ENCODE measurements at places on chromosomes 16 and 17.
A peak's percentile ranks its signal among the peaks of the same experiment; 100 is the strongest.

GRCh38 chr16:86426063-86426642 is 84.2 kb upstream of the FOXF1 start:
- no peak for DNase-seq

- no peak for DNase-seq
These were observed 235.2 kb upstream of the CDH5 start for GRCh38 chr16:66131156-66131807.

DNA sequence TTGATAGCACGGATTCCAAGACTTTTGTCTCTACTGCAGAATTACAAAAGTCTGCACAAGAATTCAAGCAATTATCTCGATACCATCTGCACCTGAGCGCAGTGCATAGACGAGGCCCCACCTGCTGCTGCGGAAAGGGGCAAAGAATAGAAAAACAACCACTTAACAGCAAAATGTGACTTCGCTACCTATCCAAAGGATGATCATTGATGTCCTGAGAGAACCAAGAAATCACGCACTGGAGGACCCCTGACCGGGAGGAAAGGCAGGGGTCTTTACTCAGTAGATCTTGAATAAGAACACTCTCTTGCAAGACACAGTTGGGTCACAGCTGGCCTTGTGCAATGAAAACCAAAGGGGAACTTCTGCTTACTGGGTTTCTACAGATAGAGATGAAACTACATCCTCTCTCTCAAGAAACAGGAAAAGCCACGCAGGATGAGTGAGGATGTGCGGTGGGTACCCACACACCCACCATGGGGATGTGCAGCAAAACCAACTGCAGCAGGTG is 147.4 kb upstream of the RPH3AL start:
- no peak for DNase-seq

GRCh38 chr17:82230609-82231311 is 1.9 kb downstream of the SLC16A3 start:
- no peak for DNase-seq

DNA sequence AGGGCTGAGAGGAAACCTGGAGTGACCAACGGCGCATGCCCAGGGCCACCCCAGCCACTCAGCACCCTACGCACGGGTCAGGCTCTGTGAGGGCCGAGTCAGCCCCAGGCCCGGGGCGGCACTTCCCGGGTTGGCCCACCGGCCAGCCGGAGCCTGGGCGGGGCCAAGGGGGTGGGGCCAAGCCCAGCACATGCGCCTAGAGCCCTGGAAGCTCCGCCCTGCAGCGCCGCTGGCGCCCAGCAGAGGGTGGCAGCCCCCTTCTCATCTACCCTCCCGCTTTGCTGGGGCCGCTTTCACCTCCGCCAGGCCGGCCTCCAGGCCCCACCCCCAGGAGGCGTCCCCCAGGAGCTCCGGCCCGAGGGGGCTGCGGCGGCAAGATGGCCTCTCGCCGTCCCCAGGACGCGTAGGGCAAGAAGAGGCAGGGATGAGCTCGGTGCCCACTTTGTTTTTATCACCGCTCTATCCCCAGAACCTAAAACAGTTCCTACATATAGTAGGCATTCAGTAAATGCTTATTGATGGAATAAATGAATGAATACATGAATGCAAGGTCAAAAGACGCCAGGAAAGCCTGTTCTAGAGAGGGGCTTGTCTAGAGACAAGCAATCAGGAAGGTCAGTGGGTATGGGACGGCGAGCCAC is 31.3 kb downstream of the MYO18A start:
- DNase-seq, result peak; percentile 77

DNA sequence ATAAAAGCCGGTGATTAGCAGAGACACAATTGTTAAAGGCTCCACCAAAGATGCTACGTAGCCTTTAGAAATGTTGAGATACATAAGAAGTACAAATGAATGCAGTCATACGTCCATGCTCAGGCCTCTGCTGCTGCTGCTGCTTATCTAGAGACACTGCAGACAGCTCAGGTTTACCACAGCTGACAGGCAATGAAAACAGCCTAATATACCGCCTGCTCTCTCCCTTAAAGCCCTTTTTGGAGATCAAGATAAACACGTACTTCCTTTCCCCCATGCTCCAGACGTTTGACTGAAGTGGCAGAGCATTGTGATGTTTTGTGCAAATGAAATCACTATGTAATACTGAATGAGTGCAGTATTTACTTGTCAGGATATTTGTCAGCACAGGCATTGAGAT is 185.3 kb downstream of the AATF start:
- DNase-seq, result no peak

DNA sequence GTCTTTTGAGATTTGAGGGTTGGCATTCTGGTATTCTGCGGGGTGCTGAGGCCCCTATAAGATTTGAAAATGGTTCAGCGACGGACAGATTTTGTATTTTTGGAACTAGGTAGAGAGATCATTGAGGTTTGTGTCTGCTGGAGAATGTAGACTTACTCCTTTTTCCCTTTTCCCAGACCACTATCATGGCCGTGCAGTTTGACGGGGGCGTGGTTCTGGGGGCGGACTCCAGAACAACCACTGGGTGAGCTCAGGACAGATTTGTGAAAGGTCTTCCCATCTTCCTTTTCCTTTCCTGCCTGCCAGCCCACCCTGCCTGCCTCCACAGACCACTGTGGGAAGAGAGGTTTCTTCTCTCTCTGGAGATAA is 572 bp downstream of the PSMB6 start:
- DNase-seq, result no peak

GRCh38 chr16:69917739-69918138 is 33.4 kb upstream of the CLEC18A start:
- no peak for DNase-seq

DNA sequence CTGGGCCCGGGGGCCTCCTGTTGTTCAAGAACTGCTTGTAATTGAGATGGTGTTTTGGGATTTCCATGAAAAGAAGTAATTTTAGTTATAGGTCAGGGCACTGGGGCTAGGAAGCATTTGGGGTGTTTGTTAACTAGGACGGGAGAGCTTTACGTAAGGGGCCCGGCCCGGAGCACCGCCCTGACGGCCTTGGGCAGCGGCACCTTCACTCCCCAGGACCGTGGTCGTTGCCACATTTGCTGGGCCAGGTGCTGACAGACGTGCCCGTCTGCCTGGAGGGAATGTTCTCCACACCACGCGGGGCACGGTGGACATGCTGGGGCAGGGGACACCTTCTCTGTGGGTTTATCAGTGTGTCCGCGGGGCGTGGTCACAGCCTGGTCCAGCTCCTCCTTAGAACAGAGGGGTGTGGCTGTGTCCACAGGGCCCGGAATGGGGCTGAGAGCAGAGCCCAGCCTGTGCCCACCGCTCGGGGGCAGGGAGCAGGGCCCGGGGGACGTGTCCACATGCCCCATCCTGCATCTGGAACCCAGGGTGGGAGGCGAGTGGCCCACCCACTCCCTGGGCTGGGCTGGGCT is 57.7 kb downstream of the BAIAP2 start:
- no peak for DNase-seq

GRCh38 chr17:55342800-55343585 is 78.2 kb downstream of the HLF start:
- DNase-seq, result no peak

- DNase-seq, result no peak
These were observed 298.1 kb upstream of the IRX5 start for GRCh38 chr16:54632322-54633220.

DNA sequence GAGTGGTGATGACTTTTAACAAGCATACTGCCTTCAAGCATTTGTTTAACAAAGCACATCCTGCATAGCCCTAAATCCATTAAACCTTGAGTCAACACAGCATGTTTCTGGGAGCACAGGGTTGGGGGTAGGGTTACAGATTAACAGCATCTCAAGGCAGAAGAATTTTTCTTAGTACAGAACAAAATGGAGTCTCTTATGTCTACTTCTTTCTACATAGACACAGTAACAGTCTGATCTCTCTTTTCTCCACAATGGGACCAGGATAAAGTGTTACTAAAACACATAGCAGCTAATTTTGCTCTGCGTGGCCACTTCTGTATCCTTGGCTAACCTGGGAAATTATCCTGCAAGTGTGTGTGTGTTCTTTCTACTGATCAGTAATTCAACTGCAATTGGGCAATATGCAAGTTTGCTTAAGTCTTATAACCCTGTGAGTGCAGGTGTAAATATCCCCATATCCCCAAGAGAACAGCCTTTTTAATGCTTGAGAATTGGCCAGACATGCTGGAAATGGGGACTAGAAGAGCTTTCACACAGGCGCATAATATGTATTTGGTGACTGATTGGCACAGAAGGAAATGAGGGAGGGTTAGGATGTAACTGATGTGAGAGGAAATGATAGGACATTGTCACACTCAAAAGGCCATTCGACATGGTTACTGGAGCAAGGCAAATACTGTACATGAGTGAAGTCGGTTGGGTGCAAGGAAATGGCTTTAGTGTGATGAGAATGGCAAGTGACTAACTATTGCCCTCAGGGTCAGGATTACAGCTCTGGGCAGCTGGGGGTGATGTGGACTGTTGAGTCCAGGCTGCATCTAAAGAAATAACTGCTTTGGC is 10.8 kb upstream of the ANKS4B start:
- DNase-seq, result no peak

DNA sequence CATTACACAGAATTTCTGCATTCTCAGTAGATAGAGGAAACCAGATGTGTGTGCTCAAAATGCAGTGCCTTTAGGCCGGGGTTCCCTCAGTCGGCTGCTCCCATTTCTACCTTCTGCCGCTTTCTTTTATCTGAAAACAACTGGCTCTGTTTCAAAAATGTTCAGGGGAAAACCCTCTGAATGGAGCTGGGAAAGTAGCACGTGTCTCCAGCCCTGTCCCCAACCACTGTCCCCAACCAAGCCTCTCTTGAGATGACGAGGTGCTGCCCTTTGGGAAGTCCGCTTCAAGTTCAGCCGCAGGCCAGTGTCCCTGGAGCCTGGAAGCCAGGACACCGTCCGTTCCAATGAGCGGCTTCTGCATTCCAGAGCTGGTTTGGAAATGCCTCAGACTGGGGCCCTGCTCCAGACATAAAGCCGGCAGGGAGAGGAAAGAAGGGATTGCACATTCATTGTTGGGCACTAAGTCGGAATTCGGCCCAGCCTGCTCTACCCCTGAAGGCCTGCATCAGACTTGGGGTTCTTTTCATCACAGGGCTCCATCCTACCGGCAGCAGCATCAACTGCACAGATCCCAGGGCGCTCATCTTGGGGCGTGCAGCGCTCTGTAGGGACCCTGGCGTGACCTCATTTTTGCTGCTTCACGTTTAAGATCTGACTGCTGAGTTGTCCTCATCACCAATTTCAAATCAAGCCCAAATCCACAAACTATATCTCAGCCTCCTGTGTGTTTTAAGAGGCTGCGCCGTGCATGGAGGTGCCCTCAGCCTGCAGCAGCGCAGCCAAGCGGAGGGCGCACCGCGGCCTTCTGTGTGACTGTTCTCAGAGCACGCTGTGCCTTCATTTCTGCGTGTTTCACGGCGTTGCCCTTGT is 111.3 kb downstream of the BANP start:
- no peak for DNase-seq

- no peak for DNase-seq
These were observed 4.4 kb downstream of the GGA2 start for GRCh38 chr16:23505671-23506605.

GRCh38 chr17:55286681-55287589 is 22.2 kb downstream of the HLF start:
- no peak for DNase-seq

DNA sequence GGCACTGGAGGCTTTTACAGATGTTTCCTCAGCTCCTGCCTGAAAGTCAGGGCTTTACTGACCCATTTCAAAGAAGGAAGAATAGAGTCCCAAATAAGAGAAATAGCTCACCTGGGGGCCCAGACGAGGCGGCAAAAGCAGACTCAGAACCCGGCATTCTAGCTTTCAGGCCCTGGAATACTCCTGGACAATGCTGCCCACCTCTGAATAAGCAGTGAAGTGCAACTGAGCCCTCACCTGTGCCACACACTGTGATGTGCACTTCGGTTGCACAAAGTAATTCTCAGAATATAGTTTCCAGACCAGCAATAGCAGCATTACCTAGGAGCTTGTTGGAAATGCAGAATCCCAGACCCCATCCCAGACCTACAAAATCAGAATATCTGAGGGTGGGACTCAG is 54.6 kb downstream of the ZNF423 start:
- DNase-seq, result no peak

DNA sequence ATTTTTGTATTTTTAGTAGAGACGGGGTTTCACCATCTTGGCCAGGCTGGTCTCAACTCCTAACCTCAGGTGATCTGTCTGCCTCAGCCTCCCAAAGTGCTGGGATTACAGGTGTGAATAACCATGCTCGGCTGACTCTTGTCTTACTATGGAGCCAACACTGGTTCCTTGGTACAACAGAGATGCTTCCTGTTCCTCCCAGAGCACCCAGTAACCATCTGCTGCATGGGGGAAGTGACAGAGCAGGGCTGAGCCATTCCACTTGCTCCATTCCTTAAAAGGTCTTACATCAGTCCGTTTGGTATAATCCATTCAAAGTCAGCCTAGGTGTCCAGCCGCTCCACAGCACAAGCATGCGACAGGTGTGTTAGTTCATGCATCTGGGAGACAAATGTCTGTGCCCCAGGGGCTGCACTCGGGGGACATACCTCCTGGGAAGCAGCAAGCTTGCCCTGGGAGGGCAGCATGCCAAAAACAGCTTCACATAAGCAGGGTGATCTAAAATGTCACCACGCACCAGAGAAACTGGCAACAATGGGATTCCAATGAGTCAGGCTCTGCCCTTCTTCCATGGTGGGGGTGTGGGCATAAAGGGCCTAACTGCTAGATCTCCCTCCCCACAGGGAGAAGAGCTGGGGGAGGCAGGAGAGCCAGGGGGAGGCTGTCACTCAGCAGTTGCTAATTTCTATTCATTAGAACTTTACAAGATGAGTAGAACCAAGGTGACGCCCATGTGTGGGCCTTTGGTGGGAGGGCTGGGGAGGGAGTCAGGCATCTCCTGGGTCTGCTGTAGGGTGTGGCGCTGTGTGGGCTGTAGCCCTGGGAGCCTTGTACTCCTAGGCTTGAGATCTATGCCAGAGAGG is 35.5 kb downstream of the PIPOX start:
- no peak for DNase-seq

GRCh38 chr16:1657841-1658240 is 20.2 kb upstream of the JPT2 start:
- DNase-seq, result no peak

DNA sequence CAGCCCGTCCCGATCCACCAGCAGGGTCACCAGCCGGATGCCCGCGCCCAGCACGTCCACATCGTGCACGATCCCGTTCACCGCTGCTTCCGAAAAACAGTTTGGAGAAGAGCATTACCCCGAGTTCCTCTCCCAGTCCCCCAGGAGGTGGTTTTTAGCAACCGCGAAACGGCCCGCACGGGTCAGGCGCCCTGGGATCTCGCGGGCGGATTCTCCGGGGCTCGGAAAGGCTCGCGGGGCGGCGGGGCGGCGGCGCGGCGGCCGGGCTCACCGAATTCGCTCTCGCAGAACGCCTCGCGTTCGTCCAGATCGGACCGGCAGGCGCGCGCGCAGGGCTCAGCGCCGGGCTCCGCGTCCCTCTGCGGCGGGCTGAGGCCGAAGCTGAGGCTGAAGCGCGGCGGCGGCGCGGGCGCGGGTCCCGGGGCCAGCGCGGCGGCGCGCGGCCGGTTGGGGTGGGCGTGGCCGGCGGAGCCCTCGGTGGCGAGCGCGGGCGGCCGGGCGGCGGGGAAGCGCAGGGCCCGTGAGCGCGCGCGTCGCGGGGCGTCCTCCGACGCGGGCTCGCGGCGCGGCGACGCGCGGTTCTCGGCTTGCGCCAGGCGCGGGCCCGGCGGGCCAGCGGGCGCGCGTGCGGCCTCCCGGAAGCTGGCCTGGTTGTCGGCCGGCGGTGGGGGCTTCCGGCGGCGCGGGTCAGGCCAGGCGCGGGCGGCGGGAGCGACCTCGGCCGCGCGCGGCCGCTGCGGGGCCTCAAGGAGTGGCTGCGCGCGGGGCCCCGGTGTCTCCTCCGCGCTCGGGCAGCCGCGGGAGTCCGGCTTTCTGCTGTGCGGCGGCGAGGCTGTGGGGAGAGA is 2.9 kb downstream of the C17orf58 start:
- DNase-seq, result no peak

GRCh38 chr16:81601601-81602255 is 157.1 kb downstream of the CMIP start:
- DNase-seq, result no peak
